ENCODE measurements at places on chromosomes 11 and 22. TPM values are rescaled to one million over a fixed set of nuclear protein-coding genes. Genes with fewer than 3 reads are reported as not detected.
A peak's percentile ranks its signal among the peaks of the same experiment; 100 is the strongest.

- DNase-seq = no peak
Observed at GRCh38 chr11:94738746-94739145, 29.4 kb upstream of the AMOTL1 start.

The PRG2 gene
- polyA plus RNA-seq = 1.8 TPM

DNA sequence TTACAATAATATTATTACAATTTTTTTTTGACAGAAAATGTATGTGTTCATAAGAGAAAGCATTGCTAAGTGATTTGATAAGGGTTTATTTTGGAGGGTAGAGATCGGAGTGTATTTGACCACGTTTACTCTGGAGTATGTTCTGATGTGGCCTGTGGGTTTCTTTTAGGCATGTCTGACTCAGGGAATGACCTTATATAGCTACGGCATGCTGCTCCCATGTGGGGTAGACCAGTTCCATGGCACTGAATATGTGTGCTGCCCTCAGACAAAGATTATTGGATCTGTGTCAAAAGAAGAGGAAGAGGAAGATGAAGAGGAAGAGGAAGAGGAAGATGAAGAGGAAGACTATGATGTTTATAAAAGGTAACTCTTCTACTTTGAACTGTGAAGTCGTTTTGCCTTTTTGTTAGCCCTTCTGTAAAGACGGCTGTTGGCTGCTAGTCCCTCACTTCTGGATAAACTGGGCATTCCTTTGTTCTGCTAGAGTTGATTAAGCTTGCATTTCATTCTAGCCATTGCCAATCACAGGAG lies 38.1 kb upstream of the ST14 start:
- no peak for DNase-seq

The LRP4 gene
- polyA plus RNA-seq = 36.0 TPM

- DNase-seq = no peak
Observed at GRCh38 chr22:19886605-19887255, 32.1 kb upstream of the GNB1L start.

DNA sequence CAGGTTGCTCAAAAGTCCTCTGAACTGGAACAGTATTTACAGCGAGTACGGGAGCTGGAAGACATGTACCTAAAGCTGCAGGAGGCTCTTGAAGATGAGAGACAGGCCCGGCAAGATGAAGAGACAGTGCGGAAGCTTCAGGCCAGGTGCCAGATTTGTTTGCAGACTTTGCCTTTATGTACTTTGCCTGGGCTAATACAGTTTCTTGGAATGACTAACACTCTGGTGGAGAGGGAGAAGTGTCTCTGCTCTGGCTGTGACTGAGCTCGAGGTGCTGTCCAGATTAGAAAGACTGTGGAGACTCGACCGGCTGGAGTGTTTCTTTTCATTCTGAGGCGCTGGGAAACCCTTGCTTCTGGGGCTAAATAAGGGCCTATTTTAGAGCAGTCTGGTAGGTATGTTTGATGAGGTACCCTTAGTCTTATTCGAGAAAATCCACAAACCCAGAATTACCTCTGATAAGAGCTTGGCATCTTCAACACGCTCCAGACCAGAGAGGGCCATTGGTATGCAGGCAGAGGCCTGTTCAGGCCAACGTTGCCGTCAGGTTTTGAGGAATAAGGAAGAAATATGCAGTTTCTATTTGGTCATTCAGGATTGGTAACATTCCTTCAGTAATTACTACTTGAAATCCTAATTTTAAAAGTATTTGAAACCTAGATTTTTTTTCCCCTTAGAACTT lies 76.5 kb downstream of the SWAP70 start:
- DNase-seq = no peak

DNA sequence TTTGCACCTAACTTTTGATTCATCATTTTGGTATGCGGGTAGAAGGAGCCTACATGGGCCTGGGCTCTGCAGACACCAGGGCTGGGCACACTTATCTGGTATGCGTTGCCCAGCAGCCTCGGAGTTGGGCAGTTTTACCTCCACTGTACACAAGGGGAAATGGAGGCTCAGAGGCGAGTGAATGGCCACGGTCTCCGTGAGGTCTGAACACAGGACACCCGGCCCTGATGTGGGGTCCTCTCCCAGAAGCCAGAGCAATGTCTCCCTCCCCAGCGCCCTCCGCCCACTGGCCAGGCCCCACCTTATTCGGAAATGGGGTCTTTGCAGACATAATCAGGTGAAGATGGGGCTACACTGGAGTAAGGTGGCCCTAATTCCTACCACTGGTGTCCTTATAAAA lies 43.7 kb downstream of the OSBPL5 start:
- no peak for DNase-seq

GRCh38 chr11:130519128-130519932 lies 70.9 kb downstream of the ADAMTS15 start:
- DNase-seq = no peak

The UPB1 gene
- 1.8 TPM for polyA plus RNA-seq

The CECR2 gene
- polyA plus RNA-seq = 13.5 TPM

DNA sequence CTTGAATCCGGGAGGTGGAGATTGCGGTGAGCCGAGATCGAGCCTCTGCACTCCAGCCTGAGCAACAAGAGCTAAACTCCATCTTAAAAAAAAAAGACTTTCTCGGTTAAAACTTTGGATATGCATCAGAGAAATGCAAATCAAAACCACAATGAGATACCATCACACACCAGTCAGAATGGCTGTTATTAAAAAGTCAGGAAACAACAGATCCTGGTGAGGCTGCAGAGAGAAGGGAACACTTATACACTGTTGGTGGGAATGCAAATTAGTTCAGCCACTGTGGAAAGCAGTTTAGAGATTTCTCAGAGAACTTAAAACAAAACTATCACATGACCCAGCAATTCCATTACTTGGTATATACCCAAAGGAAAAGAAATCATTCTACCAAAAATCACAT lies 619.4 kb upstream of the KIRREL3 start:
- no peak for DNase-seq

- no peak for DNase-seq
Observed at GRCh38 chr22:26002456-26002855, 166.8 kb upstream of the SEZ6L start.

DNA sequence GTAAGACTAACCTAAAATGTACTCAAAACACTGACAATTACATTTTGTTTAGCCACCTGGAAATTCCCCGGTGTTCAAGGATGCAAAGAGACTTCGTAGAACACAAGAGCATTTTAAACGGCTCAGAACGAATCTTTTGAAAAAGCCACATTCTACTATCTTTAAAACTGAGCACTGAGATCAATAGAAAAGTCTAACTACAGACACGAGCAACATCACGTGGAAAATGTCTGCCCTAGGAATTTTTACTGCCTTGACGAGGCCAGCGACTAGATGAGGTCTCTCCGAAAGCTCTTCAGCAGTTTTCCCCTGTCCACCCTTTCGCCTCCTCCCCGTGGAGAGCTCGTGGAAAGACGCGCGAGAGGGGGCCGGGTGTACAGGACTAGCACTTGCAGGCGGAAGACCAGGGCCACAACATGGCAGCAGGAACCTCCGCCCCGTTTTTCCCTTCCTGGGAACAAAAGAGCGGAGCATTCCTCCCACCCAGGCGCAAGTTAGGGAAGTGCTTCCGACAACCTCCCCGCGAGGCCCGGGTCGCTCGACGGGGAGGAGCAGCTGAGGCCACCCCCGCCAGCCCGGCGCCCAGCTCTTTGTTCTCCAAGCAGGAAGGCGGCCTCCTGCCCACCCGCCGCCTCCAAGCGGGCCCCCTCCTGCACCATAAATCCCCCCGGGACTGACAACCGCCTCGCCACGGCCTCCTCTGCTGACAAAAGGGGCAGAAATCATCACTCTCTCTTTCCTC lies 1.1 kb downstream of the EIF4G2 start:
- peak; percentile 55 for DNase-seq

GRCh38 chr11:836274-836673 lies 3.5 kb downstream of the CD151 start:
- DNase-seq = no peak

DNA sequence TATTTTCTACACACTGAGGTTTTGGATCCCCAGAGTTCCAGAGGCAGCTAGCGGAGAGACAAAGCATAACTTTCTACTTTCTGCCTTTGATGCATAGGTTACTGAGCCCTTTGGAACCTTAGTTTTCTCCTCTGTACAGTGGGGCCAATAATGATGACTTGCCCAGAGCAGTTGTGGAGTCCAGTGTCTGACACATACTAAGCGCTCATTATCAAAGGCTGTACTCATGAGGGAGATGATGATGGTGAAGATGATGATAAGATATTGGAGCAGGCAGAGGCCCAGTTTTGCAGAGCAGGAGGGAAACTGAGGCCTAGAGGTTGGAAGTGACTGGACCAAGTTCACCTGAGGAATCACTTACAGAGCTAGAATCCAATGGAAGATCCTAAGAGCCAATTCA lies 458.0 kb downstream of the MIAT start:
- DNase-seq = no peak

DNA sequence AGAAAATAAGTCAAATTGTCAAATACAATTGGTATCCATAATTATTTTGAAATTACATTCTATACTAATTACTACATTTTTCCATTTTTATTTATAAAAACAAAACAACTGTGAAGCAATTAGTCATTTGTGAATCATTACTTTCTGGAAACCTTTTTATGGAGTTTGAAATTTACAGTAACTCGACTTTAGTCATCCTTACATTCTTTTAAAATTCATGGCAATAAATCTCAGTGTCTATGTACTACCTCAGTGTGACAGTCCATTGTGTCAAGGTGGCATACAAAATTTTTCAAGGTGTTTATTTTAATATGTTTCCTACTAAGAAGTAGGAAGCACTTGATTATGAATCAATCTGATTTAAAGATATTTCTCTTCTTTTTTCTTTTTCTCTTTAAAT lies 1949.4 kb upstream of the RAG2 start:
- no peak for DNase-seq

The SSTR3 gene
- polyA plus RNA-seq = 0.09 TPM

GRCh38 chr22:45889539-45890350 lies 87.2 kb downstream of the WNT7B start:
- DNase-seq = no peak

- no peak for DNase-seq
Observed at GRCh38 chr11:105553025-105553424, 56.8 kb upstream of the GRIA4 start.

DNA sequence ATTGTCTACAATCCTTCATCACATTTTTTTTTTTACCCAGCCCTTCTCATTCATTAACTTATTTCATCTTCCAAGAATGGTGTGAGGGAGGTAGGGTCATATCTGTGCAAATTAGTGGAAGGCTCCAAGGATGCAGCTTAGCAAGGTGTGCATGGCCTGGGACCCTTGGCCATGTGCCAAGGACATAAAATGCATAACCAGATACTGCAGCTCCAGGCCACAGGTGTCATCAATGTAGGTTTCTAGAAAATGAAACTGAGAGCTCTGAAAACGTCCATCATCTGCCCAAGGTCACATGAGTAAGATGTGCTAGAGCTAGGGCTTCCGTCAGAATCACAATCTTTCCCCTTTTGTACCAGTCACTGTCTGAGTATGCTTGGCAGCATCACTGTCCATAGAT lies 29.8 kb downstream of the ANKK1 start:
- no peak for DNase-seq

The IL17REL gene
- not detected for polyA plus RNA-seq

GRCh38 chr11:1781593-1781975 lies 17.9 kb upstream of the CTSD start:
- DNase-seq = no peak

GRCh38 chr11:57353852-57354251 lies 15.7 kb downstream of the P2RX3 start:
- DNase-seq = no peak

The CRYBB2 gene
- 1.1 TPM for polyA plus RNA-seq

- no peak for DNase-seq
Observed at GRCh38 chr11:131408025-131408640, 37.7 kb downstream of the NTM start.

GRCh38 chr11:45530776-45531175 lies 134.6 kb downstream of the CHST1 start:
- DNase-seq = no peak

The HORMAD2 gene
- polyA plus RNA-seq = 0.21 TPM

DNA sequence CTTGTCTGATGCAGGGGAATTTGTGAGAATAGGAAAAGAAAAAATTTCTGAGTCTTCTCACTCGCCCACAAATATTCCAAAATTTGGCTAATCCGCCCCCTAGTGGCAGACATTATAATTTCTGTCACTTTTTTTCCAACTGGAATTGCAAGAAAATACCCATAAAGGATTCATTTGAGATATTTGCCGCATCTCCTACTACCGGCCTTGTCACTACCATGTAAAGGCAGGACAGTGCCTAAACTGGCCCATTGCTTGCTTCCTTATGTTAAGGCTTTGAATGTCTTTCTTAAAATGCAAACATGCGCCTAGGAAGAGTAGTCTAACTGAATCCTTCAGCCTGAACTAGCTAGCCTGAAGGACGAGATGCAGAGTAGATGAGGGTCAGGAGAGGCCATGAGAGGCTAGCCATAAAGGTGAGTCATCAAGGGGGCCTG lies 9.3 kb upstream of the CEP295 start:
- DNase-seq = peak; percentile 48

DNA sequence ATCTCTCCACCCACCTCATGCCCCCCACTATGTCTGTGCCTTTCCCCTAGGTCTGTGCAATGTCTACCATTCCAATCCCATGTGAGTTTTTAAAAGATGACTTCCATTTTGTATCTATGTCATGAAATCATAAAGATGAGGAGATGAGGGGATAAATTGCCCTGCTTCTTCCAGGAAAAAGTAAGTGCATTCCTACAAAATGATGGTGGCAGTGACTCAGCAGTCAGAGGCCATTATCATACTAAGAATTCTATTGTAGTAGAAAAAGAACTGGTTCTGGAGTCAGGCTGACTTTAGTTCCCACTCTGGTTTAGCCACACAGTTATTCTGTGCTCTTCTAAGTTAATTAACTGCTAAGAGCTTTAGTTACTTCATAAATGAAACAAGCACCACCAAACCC lies 89.6 kb upstream of the API5 start:
- DNase-seq = no peak

- no peak for DNase-seq
Observed at GRCh38 chr11:10538924-10539323, 2.1 kb downstream of the RNF141 start.

- DNase-seq = no peak
Observed at GRCh38 chr11:71481101-71481960, 28.3 kb downstream of the NADSYN1 start.

- DNase-seq = no peak
Observed at GRCh38 chr11:102377891-102378290, 30.9 kb downstream of the BIRC2 start.

- no peak for DNase-seq
Observed at GRCh38 chr11:119315131-119316015, 1.6 kb downstream of the MCAM start.

GRCh38 chr22:46290843-46291785 lies 5.6 kb upstream of the GTSE1 start:
- no peak for DNase-seq

- DNase-seq = no peak
Observed at GRCh38 chr11:128105511-128105910, 481.8 kb downstream of the ETS1 start.

The SPDYC gene
- not detected for polyA plus RNA-seq

The KCNJ11 gene
- polyA plus RNA-seq = 11.9 TPM

GRCh38 chr11:99638073-99638553 lies 617.4 kb downstream of the CNTN5 start:
- DNase-seq = no peak

GRCh38 chr11:122882857-122883645 lies 492 bp downstream of the JHY start:
- DNase-seq = peak; percentile 68

- no peak for DNase-seq
Observed at GRCh38 chr11:126396965-126397364, 41.5 kb downstream of the ST3GAL4 start.

Measured in right lung (tissue), 10 donors.